ENCODE measurements at places on chromosomes 2 and 18.

GRCh38 chr2:216210701-216211540 lies 101.8 kb downstream of the XRCC5 start:
- peak; percentile 88 for DNase-seq

DNA sequence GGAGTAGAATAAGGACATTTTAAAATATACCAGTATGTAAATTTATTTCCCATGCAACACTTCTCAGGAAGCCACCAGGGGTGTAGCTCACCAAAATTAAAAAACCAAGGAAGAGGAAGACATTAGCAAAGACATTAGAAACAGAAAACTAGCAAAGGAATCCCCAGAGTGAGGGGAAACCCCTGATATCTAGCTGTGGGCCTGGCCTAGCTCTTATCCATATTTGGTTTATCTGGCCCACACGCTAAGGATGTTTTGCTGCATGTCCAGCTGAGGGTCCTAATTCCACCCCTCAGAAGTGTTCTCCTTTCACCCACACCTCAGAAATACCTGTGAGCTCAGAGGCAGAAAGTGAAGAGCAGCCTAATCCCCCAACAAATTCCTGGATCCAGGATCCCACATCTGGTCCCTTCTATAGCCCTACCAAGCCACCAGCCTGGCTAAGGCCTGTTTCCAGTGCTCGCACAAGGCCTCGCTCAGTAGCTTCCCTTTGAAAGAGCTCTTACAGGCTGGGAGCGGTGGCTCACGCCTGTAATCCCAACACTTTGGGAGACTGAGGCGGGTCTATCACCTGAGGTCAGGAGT lies 17.4 kb downstream of the OSBPL1A start:
- no peak for DNase-seq

- no peak for DNase-seq
Observed at GRCh38 chr2:179181002-179181401, 83.6 kb downstream of the SESTD1 start.

DNA sequence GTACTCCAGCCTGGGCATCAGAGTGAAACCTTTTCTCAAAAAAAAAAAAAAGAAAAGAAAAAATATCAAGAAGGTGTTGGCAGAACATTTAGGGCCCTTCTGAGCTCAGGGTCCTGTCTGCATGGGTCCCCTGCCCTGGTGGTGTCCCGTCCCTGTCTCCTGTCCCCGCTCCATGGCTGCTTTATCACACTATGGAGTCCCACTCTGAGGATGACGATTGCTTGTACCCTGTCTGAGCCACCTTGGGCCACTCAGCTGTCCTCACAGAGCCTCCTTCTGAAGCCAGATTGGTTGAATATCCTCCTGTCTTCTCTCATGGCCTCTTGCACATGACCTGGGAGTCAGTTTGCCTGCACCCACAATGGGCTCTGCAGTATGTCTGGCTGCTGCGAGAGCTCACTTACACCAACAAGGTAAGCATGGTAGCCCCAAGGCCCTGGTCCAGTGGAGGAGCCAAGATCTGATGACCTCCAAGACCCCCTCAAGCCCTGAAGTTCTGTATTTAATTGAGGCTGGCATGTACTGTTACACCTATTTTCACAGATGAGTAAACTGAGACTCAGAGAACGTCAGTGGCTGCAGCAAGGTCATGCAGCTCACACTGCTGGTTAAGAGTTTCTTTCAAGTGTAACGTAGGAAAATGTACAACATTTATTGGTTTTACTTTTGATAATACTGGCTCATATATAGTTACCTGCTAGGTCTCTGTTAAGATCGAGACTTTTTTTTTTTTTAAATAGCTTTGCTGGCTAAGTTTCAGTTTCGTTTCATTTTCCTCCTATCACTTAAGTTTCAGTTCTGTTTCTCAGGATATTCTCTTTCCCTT lies 16.9 kb upstream of the ZCCHC2 start:
- peak; percentile 75 for DNase-seq

GRCh38 chr2:64942693-64943092 lies 46.5 kb upstream of the SLC1A4 start:
- no peak for DNase-seq

DNA sequence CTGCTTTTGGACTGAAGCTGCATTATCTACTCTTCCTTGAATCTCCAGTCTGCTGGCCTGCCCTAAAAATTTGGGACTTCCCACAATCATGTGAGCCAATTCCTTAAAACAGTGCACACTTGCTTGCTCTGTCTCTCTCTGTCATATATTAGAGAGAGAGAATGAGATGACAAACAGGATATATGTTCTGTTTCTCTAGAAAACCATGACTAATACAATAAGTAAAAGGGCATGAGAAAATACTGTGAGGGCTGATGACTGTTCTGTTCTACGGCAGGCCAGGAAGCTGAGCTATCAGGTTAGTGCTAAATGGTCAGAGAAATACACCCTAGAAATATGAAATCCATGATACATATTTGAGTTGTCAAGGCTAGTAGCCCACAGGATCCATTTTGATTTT lies 1896.8 kb upstream of the CELF4 start:
- no peak for DNase-seq
